Activated T-helper 17 cell treated with anti-CD3 and anti-CD28 coated beads, Interleukin-2, amount 50 U/mL, for 72 hours (primary cell): ENCODE measurements at places on chromosomes 6 and 20.
A peak's percentile ranks its signal among the peaks of the same experiment; 100 is the strongest.

- no peak for ATAC-seq
Measured at GRCh38 chr6:163679753-163680152, 265.2 kb downstream of the QKI start.

- ATAC-seq = peak; percentile 39
Measured at GRCh38 chr6:121771937-121772720, 336.7 kb downstream of the GJA1 start.

DNA sequence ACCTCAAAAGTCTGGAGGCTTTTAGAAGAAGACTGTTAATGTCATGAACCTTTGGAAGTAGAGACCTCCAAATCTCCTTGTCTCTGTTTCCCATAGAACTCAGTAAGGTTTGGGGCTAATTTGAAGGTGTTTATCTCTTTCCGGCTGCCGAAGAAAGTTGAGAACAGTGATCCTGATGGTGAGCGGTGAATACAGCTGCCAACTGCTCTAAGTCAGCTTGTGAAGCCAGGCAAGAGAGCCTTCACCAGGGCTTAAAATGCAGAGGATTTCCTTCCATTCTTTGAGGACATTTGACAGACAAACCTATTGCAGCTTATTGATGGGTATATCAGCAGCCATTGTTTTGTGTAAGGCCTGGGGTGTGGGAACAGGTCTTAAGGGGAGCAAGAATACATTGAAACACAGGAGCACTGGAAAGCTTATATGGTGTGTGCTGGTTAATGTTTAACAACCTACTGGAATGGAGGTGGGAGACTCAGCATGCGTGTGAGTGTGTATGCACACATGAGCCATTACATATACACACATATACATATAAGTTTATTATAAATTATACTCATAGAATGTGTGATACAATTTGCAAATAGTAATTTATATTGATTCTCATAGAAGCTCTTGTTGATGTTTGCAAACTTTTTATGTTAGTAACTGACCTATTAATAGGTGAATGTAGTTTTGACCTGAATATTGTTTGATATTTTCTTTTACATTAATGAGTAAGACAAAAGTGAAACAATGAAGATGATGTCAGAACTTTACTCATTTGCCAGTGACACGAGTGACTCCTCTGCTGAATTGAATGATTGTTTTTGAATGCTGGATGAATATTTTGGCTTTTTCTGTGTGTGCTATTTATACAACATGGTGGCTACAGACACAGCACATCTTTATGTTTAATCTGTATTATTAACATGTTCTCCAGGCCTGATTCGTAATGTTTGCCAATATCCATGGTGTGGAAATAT is 18.1 kb downstream of the PLEKHG1 start:
- ATAC-seq = peak; percentile 58

GRCh38 chr20:1944345-1945091 is 49.3 kb downstream of the SIRPA start:
- no peak for ATAC-seq

DNA sequence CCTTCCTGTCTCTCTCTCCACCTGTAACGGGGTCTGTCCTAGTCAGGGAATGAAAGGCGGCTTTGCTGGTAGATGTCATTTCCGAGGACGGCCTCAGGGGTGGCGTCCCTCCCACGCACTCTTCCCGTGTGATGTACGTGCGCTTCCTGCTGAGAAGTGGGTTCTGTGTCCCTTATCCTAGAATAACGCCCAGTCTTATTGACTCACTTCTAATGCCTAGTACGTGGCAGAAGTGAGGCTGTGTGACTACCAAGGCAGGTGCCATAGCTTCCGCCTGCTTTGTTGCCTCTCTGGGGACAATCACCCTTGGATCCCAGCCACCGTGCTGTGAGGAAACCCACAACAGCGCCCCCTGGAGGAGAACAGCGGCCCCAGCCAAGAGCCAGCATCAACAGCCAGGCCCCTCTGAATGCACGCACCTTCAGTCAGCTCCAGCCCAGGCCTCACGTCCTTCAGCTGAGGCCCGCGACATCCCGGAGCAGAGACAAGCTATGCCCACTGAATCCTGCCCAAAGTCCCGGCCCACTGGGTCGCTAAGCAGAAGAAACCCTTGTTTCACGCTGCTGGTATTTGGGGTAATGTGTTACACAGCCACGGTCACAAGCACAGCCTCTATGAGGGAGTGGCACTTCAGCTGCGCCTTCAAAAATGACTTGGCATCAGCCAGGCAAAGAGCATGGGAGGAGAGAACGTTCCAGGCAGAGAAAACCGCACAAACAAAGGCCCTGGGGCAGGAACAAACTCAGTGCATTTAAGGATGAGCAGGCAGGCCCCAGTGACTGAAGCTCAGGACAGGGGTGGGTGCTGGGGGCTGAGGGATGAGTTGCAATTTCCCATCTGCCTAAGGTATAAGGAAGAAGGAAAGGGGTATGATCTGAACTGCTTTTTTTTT is 224.2 kb downstream of the NFATC2 start:
- ATAC-seq = peak; percentile 82

DNA sequence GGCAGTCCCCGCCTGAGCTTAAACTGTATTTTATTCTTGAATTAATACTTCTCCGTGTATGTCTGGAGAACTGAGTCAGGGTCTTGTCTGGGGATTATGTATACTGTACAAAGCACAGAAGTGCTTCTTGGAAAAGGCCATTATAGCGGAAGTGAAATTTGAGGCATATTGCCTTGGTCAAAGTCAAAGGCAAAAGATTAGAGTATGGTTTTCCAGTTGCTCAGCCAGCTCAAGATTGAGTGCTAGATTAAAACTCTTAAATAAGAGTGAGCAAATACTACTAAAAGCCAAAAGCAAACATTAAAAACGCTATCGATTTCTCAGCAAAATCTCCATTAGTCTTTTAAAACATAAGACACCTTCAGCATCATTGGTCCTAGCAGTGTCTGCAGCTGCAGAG is 207.7 kb upstream of the MAN1A1 start:
- ATAC-seq = no peak
